ENCODE measurements at places on chromosomes 13 and 19.

GRCh38 chr13:34356686-34357434 is 538.9 kb downstream of the RFC3 start:
- no peak for DNase-seq

GRCh38 chr19:43658001-43658400 is 12.0 kb downstream of the PLAUR start:
- DNase-seq = no peak

DNA sequence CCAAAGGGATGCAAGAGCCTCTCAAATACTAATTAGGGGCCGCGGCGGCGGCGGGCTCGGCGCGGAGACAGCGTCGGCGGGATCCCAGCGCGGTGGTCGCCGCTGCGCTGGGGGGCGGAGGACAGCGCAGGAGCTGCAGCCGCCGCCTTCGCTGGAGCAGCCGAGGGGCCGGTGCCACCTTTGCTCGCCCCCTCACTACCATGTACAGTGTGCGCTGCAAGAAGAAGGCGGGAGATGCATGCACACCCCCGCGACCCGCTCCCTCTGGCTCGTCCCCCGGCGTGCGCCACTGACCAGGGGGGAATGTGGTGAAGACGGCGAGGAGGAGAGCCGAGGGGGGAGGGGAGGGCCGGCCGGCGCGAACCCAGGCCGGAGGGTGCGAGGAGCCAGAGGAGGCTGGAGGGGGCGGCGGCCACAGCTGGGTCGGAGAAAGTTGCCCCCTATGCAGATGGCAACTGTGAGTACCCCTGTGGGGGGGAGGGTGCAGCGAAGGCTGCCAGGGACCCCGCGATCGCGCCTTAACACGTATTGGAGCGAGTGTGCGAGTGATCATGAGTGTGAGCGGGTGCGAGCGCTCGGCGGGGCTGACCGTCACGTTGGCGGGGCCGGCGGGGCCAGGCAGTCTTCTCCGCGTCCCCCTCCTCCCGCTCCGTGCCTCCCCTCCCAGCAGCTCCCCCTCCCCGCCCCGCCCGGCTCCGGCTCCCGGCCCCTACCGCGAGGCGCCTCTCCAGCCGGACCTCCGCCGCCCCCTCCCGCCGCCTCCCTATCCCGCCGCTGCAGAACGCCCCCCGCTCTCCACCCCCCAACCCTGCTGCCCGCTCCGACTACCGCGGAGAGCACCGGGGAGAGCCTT is 808 bp downstream of the SLITRK5 start:
- DNase-seq = no peak

- DNase-seq = no peak
Measured at GRCh38 chr13:113288880-113289279, 8.2 kb upstream of the LAMP1 start.

GRCh38 chr19:18254546-18255503 is 19.4 kb downstream of the IQCN start:
- DNase-seq = no peak

DNA sequence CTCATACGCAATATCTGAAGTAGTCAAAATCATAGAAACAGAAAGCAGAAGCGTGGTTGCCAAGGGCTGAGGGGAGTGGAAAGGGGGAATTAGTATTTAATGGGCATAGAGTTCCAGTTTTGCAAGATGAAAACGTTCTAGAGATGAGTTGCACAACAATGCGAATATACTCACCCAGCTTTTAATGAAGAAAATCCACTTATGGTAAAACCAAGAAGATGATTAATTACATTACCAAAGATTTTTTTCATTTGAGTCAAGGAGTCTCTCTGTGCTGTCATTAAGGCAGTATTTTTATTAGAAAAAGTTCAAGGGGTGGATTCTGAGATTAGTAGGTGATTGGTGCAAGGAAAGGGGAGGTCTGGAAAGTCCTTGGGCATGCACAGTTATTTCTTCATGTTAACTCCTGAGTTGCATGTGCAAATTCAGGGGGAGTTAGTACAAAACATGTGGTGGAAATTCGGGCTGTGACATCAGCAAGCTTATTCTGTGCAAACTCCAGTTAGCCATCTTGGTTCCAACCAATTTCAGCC is 6.9 kb upstream of the CBY2 start:
- no peak for DNase-seq

GRCh38 chr13:94196413-94196812 is 283.1 kb downstream of the DCT start:
- no peak for DNase-seq
